NCI-H187 treated with DMSO at 0.1 percent for 48 hours (cell line): ENCODE measurements at places on chromosomes 13 and 19.

DNA sequence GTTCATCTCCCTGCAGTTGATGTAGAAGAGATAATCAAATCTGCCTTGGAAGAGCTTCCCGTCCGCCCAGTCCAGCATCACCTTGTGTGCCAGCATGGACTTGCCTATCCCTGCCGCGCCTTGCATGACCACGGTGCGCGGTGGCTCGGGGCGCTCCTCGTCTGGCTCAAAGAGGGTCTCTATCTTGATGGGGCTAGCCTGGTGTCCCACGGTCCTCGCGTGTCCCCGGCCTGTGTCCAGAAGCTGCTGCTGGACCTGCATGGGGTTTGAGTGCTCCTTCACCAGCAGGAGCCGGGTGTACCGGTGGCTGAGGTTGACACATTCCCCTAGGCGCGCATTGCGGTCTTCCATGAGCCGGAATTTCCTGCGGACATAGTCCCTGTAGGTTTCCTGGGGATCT lies 13.2 kb downstream of the NLRP12 start:
- DNase-seq, result no peak

DNA sequence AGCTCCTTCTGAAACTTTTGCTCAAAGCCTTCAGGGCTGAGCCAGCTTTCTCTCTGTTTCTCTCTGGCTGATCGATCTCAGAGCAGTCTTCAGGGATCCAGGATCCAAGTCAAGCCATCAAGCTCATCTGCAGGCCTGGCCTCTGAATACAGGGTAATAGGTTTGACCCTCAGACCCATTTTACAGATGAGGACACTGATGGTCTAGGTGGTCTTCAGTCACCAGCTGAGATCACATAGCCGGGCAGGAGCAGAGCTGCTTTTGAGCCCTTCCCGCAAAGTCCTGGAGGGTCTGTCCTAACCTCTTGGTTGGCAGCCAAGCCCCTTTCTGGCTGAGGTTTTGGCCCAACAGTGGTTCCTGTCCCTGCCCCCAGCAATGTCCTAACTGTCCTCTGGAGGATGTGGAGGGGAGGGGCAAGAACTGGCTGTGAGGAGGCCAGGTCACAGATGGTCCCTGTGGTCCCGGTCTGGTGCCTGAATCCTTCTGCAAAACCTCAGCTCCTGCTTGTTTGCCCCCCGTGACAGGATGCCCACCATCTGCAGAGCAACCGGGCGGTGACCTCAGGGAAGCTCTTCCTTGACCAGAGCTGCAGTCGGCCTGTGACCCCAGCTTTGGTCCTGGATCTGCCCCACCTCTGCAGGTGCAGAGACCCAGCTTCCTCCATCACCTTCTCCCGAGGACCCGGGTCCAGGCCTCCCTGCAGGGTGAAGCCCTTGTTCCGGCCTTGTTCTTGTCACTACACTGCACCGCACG lies 5.8 kb upstream of the PEAK3 start:
- DNase-seq, result no peak

- no peak for DNase-seq
These were observed 401.7 kb downstream of the IRS2 start for GRCh38 chr13:109384491-109385241.

DNA sequence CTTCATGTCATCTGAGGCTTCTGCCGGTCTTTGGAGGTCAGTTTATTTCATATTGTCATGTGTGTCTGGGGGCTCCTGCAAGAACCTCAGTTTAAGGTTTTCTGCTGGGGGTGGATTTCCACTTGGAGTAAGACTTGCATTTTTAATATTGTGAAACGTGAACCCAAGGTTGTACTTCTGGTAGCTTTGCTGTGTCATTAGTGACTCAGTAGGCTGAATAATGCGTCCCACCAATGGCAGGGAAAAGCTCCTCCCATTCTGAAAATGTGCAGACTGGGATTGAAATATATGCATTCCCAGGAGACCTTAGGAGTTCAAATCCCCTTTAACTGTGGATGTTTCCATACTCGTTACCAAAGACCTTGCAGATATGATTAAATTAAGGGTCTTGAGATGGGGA lies 46.2 kb downstream of the ING1 start:
- no peak for DNase-seq

GRCh38 chr13:109743706-109744453 lies 42.5 kb downstream of the IRS2 start:
- DNase-seq, result no peak

DNA sequence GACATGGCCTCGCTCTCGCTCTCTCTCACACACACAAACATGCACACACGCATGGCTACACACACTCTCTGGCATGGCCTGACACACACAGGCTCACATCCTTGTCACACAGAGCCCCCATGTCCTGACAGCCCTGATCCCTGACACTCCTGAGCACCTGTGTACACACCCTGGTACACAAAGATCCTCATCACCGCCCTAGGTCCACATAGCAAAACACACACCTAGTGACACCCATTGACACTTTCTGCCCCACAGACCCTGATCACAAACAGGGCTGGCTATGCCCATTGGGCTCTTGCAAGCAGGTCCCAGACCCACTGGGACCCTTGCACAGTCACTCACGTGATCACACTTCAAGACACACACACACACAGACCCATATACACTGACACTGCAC lies 4.0 kb upstream of the NFIX start:
- no peak for DNase-seq

DNA sequence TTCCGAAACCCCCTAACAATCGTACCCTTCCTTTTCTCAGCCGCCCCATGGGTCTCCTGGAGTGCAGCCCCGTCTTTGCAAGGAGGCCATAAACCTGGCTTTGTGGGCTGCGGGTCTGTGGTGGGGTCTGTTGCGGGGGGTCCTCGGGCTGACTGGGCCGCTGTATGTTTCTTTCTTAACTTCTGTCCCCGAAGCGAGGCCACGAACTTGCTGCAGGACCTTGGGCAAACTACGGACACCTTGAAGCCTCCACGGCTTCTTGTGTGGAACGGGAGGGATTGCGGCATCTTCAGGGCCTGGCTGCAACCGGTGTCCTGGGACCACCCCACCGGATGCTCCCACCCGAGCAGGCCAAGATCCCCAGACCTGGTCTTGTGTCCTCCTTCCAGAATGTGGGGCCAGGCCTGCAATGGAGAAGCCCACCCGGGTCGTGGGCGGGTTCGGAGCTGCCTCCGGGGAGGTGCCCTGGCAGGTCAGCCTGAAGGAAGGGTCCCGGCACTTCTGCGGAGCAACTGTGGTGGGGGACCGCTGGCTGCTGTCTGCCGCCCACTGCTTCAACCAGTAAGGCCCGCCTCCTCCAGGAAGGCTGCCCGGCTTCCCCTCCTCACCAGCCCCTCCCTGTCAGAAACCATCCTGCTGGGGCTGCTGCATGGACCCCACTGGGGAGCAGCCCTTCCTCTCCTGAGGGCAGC lies 12.0 kb downstream of the TIMM13 start:
- DNase-seq, result no peak

DNA sequence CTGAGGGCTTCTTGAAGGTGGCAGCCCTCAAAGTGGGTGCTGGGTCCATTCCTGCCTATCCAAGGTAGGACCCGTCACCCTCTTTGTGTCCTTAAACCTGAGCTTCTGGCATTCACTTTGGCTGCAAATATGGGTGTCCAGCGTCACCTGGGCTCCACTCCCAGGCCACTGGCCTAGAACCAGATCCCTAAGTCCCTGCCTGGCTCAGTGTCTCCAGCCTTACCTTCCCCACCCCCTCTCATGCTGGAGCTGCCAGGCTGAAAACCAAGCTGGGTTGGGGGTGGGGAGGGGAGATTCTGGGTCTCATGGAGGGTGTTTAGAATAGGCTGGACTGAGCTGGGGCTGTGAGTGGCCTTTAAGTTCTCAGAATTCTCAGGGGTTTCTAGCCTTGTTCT lies 12.4 kb downstream of the PDE4A start:
- no peak for DNase-seq

DNA sequence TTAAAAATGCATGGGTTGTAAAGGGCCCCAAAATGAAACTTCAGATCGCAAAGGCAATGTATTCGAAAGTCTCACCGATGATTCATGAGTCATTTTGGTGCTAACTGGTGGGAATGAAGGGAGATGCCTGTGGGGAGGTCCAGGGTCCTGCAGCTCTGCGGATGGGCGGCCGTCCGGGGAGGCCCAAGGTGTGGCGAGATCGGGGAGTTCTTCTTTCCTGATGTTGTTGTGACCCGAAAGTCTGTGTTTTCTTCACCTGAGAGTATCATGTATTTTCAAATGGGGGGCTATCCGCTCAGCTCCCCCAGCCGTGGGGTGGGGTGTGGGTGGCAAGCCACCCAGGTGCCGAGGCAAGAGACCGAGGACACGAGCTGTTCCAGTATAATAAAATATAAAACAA lies 36.5 kb downstream of the TFDP1 start:
- no peak for DNase-seq

DNA sequence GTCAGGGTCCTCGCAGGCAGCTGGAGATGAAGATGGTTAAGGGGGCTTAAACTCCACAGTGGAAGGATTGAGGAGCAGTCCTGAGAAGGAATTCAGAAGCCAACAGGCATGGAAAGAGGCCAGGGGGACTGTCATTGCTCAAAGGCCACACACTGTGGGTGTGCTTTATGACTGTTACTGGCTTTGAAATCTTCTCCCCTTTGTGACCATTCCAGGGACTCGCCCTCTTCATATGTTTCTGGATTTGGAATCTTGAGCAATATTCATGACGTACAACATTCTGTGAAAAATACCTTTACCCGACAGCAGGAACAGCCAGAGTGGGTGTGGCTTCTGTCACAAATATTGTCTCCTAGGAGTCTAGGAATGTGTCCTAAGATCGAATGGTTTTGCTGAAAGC lies 16.6 kb downstream of the CEACAM7 start:
- no peak for DNase-seq

GRCh38 chr19:2548966-2549365 lies 73.0 kb downstream of the GADD45B start:
- DNase-seq, result no peak

GRCh38 chr13:44620057-44620456 lies 43.9 kb upstream of the TSC22D1 start:
- DNase-seq, result no peak

GRCh38 chr13:97283888-97284287 lies 61.8 kb downstream of the MBNL2 start:
- no peak for DNase-seq

- no peak for DNase-seq
These were observed 3.2 kb upstream of the SYDE1 start for GRCh38 chr19:15104003-15104402.

DNA sequence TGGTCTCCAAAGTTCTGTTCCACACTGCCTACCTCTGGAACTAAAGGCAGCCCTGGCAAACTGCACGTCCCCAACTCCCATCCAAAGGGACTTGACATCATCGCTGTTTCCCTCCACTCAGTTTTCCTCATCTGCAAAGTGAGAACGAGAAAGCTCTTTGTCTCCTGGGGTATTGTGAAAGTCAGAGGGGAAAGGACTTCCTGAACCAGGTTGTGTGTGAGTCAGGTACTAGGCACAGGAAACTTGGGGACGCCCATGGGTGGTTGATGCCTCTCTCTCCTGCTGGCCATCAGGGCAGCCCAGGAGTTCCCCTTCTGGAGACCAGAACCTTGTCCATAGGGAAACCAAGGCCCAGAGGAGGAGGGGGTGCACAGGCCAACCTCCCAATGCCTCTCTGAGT lies 4.7 kb downstream of the CRLF1 start:
- DNase-seq, result no peak

DNA sequence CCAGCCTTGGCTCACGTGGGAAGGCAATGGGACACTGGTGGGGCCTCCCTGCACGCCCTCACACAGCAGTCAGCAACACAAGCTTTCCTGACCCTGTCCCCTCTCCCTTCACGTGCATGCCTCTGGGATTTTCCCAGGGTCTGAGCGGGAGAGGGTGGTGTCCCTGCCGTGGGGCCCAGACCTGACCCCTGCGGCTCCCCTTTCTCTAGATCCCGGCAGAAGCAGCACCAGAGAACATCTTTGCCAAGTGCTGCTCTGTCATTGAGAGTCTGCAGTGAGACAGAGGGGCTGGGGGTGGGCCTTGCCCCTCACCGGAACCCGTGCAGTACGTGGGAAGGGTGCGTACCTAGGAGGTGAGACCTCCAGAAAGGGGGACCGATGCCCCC lies 12.6 kb downstream of the KHSRP start:
- DNase-seq, result no peak

DNA sequence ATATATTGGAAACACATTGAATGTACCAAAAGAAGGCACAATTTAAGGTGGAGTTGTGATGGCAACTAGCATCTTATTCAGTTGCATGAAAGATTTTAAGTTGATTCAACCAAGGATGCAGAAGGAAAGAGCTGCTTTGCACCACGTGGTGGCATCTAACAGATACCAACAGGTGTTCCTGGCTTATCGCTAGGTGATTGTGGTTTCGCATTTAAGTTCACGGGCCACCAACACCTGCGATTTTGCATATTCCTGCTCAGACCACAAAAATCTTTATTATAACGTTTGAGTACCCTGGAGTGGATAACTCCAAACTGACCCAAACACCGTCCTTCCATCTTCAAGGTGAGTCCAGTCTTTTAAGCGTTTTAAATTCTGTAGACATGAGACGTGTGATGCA lies 45.3 kb downstream of the RGCC start:
- no peak for DNase-seq

DNA sequence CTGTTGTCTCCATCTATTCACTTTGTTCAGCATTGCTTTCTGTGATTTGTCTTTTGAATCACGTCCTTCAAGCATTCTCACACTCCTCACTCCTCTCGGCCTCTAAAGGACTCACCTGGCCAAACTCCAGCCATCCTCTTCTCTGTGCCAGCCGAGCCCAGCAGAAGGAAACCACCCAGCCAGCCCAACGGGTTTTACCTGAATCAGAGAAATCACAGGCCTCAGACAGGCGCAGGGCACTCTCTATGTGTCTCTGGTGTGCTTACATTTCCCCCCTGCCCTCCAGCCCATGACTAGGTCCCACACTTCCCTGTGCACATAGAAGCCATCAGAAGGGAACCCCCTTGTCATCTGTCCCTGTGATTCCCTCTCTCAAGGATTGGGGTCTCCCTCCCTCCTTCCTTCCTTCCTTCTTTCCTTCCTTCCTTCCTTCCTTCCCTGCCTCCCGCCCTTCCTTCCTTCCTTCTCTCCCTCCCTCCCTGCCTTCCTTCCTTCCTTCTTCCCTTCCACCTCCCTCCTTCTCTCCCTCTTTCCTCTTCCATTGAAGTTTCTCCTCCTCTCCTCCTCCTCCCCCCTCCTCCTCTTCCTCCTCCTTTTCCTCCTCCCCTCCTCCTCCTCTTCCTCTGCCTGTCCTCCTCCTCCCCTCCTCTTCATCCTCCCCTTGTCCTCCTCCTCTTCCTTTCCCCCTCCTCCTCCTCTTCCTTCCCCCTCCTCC lies 8.8 kb upstream of the ZNF541 start:
- no peak for DNase-seq

DNA sequence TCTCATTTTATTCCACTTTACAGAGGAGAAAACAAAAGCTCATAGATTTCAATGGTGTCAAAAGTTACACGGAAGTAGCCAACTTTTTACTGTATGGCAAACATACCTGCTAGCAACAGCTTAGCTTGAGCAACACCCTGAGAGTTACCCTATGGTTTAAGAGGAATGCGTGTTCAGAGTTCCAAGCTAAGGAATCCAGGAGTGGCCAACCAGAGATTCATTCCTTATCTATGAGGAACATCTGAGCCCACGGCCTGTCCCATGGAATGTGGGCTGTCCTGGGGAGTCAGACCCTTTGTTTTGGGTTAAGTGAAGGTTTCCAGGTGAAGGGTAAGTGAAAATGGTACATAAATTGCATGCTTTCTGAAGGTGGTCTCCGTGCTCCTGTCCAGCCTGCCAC lies 67.5 kb downstream of the STARD13 start:
- DNase-seq, result no peak

GRCh38 chr19:13154241-13154778 lies 4.1 kb downstream of the IER2 start:
- DNase-seq, result no peak
